Activated CD8-positive, alpha-beta T cell treated with anti-CD3 and anti-CD28 coated beads for 36 hours (primary cell): ENCODE measurements at places on chromosomes 6 and 20. TPM values are rescaled to one million over a fixed set of nuclear protein-coding genes. Genes with fewer than 3 reads are reported as not detected.

ZFP57 gene
- total RNA-seq: not detected

POFUT1 gene
- total RNA-seq: 43.7 TPM

DNA sequence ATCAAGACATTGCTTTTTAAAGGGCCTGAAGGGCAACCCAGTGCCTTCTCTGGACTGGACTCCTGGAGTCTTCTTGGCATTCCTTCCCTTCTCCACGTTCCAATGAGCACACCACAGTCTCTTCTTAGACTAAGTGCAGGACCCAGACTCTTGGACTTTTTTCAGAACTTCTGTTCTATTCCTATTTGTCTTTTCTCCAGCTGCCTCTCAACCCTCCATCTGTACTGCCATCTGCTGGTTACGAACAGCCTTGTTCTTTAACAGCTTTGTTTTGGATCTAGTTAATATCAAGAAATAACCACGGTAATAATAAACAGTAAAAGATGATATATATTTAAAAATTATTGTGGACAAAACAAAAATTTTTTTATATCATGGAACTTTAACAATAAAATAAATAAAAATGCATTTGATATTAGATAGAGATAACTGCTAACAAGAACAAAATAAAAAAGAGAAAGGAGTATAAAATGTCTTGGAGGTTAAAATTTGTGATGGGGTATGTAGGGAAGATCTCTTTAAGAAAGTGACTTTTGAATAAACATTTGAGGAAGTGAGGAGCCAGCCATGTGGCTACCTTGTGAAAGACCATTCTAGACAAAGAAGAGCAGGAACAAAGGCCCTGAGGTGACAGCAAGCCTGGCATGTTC, 105.1 kb upstream of the HCRTR2 start:
- peak; percentile 13 for DNase-seq

GRCh38 chr6:43604174-43604573, 24.9 kb downstream of the GTPBP2 start:
- no peak for DNase-seq

GRCh38 chr6:63565727-63566596, 6.3 kb upstream of the LOC128125822 start:
- DNase-seq: no peak

DNA sequence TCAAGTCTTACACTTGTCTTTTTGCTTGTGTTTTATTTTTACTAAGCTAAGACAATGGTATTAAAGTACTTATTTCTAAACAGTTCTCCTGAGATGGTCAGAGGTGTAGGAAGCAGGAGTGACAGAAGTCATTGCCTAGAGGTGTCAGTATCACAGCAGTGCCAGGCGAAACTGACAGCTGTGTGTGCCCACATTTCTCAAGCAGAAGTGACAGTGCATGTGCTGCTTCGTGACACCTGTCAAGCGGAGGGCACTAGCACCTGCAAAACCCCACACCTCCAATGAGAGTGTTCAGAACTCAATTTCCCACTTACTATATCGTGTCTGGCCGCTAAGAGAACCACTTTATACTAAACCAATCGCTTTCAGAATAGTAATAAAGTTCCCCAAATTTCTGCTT, 82.8 kb downstream of the SLC23A2 start:
- DNase-seq: no peak

DNA sequence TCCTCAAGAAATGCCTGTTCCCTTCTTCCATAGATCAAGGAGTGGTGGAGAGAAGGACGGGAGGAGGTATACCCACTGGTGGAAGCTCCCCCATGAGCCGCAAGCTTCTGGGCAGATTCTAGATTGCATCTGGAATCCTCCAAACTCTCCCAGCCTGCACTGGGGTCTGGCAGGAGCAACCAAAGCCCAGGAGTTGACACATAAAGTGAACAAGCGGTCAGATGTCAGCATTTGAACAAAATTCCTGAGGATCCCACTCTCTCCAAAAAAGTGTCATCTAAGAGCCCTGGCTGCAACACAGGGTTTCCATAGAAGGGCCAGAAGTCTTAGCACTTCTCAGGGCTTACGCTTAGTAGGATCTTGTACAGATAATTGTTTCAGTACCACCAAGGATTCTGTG, 88.2 kb downstream of the KCNB1 start:
- no peak for DNase-seq

ZNF311 gene
- 0.31 TPM for total RNA-seq

DNA sequence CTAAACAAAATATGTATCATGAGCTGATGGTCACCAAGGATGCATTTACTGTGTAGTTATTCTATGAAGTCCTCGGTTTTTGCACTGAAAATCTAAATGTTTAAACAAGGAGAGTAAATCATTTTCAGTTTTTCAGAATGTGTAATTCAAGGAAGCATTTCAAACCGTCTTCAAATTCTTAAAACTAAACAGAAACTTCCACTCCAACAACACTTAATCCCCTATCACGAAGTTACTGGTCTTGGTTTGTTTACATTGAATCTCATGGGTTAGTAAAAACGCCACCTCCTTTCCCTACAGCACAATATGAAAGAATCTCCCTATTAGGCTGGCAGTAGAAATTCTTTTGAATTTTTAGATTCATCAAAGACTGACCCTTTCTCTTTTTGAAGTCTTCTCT, 192.9 kb downstream of the AIG1 start:
- DNase-seq: no peak

TMC2 gene
- not detected for total RNA-seq

SLC13A3 gene
- total RNA-seq: not detected

GRCh38 chr6:121668259-121668658, 232.8 kb downstream of the GJA1 start:
- no peak for DNase-seq

GSTA2 gene
- total RNA-seq: not detected

DNA sequence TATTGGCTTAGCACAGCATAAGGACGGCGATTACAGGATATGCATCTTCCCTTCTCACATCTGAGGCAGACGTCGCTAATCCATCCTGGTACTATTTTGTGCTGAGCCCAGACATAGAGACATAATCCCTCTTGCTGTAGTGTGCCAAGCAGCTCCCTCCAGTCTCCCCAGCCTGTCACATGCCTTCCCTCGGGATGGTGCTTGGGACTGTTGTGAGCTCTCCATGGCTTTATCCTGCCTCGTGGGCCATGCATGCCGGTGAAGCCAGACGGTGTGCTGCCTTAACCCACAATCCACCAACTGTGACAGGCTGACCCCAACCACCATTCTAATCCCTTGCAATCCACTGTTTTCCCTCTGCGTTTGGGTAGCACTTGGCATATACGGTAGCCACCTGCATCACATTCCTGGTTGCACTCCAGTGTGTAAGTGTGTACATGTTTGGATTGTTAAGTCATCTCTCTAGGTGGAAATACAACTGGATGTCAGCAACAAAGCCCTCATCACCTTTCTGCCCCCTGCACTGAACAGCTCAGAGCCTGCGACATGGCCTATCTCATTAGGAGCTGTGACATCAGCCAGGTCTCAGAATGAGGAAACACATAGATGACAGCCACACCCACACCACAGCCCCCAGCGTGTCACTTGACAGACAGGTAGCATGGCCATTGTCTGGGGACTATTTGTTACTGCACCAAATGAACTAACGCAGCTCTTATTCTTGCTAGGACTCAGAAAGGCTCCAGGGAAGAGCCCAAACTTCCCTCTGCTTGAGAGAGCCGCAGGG, 374.8 kb upstream of the CDH4 start:
- DNase-seq: no peak

DNA sequence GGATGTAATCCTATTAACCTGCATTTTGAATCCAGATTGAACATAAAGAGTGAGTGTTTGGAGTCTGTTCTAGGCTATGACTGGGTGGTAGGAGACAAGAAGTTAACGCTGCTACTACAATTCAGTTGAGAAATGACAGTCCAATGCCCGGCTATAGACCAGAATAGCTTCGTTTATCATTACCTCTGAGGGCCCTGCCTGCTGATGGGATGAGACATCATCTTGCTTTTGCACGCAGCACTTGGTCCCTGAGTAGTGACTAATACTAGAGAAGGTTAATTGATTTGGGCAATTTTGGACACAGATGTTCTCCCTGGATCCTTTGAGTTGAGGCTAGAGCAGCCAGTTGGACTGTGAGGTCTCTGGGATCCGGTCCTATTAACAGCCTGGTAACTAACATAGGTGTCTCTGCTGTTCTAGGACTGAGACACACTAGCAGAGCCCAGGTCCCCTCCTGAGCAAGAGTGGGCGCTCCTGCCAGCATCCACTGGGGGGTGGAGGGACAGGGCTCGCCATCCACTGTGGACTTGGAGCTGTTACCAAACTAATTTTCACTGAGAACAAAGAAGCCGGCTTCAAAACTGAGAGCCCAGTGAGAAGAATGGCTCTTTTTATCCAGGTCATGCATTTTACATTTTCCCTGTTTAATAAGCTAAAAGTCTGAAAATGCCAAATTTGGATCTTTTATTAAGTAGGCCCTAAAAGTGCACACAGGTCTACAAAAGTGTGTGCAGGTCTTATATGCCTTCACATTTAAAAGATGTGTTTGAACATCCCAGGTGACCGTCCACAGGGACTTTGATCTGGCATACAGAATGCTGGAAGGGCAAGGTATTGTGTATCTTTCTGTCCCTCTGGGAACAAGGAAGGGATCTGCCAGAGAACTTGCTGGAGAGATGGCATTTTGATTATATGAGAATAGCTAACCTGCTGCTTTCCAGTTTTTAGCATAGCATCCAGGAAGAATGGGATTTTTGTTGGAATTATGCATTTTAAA, 212.5 kb downstream of the CDH4 start:
- no peak for DNase-seq

- DNase-seq: no peak
Observed at GRCh38 chr6:144667532-144668503, 382.7 kb downstream of the UTRN start.

- no peak for DNase-seq
Observed at GRCh38 chr6:137666202-137666774, 172.1 kb upstream of the OLIG3 start.

HLA-DPB1 gene
- total RNA-seq: 14.8 TPM

GRCh38 chr6:55210952-55211351, 36.6 kb downstream of the HCRTR2 start:
- no peak for DNase-seq

ZC3H12D gene
- total RNA-seq: 37.7 TPM

DNA sequence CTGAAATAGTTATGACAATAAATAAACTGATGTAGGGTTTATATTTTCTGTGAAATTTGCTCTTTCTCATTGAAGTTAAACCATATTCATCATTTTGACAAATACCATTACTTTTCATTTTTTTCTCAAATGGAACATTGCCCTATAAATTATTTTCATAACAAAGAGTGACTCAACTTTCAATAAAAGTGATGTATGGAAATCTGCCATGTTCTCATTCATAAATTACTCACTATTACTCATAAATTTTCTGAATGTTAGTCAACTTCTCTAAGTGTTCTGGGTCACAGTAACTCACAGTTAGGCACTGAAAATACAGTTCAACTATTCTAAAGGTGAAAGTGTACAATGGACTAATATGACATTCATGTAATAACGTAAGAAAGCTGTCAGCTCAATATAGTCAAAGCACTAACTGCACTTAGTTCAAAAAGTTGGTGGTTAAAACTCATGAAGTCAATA, 19.0 kb upstream of the STX11 start:
- DNase-seq: no peak

- no peak for DNase-seq
Observed at GRCh38 chr6:23940466-23940865, 185.5 kb upstream of the NRSN1 start.

GRCh38 chr20:64225171-64225595, 30.4 kb upstream of the PCMTD2 start:
- DNase-seq: no peak

GRCh38 chr6:78623554-78623953, 243.8 kb upstream of the IRAK1BP1 start:
- no peak for DNase-seq

DNA sequence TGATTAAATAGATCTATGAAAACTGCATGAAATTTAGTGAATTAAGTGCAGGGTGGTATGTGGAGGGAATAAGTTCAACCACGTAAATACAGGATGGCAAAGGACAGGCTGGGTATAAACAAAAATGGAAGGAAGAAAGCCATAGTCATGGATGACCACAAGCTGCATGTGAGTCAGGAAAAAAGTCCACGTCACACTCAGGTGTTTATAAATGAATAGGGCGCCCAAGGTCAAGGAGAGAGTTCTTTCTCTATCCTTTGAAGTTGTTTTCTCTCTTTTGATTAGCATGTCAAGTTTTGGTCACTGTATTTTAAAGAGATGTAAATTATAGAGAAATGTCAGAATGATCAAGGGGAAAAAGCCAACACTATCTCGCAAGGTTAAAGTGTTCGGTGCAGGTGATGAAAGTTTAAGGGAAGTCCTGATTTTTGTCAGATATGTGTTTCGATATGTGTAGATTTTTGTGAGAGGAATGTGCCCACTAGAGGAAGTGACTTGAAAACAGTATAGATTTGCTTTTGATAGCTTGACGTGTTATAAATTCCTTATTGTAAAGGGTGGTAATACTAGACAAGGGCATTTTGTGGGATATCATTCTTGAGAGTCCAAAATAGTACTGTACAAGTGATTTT, 58.7 kb downstream of the MAP3K4 start:
- no peak for DNase-seq

CFB gene
- total RNA-seq: 0.43 TPM

RBL1 gene
- total RNA-seq: 39.6 TPM

GRCh38 chr6:30884521-30885480, 482 bp downstream of the DDR1 start:
- peak; percentile 77 for DNase-seq

DNA sequence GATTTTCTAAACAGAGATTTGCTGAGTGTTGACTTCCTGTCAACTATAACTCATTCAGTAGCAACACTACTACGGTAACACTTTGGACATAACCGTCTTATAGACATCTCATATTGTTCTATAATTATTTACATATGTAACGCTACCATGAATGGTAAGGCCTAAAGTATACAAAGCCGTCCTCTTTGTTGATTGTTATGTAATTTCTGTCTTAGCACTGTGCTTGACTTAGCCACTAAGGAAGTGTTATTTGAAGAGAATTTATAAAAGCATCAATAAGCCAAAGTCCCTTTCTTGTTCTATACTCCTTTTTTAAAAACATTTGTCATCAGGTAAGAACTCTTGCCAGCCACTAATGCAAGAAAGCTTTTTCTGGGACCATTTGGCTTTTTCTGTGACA, 240.6 kb downstream of the MEI4 start:
- no peak for DNase-seq

GRCh38 chr6:44024574-44025219, 102.6 kb downstream of the MRPL14 start:
- no peak for DNase-seq

SLC25A27 gene
- total RNA-seq: 0.70 TPM

IPCEF1 gene
- 23.6 TPM for total RNA-seq

SERPINB1 gene
- total RNA-seq: 55.8 TPM

GRCh38 chr20:31430568-31431115, 9.8 kb upstream of the DEFB123 start:
- DNase-seq: no peak

DNA sequence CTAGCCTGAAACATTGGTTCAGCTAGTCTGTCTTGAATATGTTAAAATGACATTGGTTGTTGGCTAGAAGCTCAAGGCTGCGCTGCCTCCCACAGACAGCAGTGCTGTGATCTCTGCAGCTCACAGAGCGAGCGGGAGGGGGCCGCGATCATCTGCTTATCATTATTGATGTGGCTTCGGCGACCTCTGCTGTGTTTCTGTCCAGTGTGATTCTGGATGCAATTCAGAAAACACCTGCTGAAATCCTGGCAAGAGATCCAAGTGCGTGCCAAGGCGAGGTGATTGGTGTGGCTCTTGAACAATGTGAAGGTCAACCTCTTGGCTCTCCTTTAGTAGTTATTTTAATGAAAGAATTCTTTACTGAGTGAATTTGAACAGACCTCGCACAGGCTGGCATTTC, 142.3 kb upstream of the SASH1 start:
- peak; percentile 12 for DNase-seq
